Posterior vena cava (tissue), 2 donors: ENCODE measurements at places on chromosomes 1 and 21. TPM values are rescaled to one million over a fixed set of nuclear protein-coding genes. Genes with fewer than 3 reads are reported as not detected.

- no peak for DNase-seq
Measured at GRCh38 chr1:2170211-2170610, 24.4 kb downstream of the FAAP20 start.

DNA sequence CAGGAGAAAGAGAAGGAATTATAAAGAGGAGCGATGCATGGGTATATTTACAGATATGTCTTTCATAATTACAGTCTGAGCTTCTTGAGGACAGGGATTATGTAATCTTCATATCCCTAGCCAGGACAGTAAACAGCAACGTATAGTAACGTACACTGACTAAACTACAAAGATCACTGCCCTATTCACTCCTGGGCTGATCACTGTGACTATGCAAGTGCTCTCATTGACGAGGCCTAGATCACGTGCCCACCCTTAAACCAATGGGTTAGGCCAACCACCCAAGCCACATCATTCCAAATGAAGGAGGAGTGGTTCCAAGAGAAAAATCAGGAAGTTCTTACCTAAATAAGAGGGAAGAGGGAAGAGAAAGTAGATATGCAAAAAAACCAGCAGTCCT, 18.5 kb downstream of the PIK3R3 start:
- DNase-seq: no peak

DNA sequence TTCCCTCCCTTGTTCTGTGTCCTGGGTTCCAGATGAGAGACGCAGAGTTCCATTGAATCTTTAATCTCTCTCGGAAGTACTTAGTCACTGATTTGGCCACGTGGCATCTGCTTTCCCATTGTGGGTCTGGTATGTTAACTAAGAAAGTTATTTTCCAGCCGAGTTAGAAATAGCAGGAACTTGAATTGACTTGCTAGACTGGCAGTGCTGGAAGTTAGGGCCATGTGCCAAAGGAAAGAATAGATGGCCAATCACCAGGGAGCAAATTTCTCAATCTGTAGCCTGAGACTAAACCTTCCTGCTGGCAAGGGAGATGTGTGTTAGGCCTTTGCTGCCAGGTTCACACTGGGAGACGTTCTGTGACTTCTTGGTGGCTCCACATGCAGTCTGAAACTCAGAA, 24.2 kb upstream of the SLFNL1 start:
- DNase-seq: no peak

TLCD4 gene
- 11.6 TPM for total RNA-seq

CYP4A11 gene
- not detected for total RNA-seq

EEIG2 gene
- total RNA-seq: 29.1 TPM

FNDC5 gene
- total RNA-seq: 2.4 TPM
